ENCODE measurements at places on chromosomes 6 and 20.

GRCh38 chr20:62320581-62321354 is 18.0 kb downstream of the ADRM1 start:
- DNase-seq: no peak

DNA sequence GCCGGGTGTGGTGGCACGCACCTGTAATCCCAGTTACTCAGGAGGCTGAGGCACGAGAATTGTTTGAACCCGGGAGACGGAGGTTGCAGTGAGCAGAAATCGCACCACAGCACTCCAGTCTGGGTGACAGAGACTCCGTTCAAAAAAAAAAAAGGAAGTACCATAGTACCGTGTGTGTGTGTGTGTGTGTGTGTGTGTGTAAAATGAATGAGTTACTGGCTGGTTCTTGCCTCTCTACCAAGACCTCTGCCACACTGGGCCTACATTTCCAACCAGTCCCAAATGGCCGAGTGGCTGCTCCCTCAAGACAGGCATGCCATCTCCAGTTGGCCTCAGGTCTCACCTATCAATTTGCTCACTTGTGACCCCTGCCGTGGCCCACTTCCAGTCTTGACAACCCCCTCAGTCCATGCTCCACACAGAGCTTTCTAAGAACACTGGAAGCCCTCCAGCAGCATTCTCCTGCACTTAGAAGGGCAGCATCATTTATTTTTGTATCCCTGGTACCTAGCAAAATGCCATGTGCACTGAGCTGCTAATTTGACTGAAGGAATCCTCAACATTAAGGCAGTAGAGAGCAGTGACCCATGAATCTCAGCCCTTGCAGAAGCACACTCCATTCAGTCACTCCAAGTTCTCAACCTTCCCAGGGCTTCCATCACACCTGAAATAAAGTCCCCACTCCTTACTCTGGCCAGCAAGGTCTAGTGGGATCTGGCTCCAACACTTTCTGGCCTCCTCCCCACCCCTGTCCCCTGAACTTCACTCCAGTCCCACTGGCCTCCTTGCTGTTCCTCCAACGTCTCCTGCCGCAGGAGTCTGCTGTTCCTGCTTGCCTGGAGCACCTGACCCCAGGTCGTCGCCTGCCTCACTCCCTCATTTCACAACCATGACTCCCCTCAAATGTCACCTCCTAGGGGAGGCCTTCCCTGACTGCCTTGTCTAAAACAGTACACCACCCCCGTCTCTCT is 29.9 kb downstream of the COX4I2 start:
- DNase-seq: no peak

DNA sequence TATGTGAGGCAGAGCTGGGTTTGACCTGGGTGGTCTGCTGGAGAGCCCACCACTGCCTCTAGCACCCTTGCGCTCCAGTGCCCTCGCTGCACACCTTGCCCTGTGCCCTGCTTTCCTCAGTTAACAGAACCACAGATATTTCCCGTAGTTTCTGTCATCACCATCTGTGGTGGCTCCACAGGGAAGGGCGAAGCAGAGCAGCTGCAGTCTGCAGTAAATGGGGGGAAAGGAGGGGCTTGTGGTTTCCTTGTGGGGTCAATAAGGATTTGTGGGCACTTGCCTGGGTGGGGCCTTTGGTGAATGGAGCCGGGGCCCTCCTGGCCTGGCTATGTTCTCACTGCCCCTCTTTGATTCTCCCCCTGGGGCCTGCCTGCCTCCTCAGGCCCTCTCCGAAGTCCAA is 21.2 kb upstream of the CCDC167 start:
- DNase-seq: no peak

- no peak for DNase-seq
Measured at GRCh38 chr20:61435184-61435822, 183.2 kb downstream of the CDH4 start.

GRCh38 chr20:15076785-15077184 is 739.4 kb upstream of the FLRT3 start:
- DNase-seq: no peak

DNA sequence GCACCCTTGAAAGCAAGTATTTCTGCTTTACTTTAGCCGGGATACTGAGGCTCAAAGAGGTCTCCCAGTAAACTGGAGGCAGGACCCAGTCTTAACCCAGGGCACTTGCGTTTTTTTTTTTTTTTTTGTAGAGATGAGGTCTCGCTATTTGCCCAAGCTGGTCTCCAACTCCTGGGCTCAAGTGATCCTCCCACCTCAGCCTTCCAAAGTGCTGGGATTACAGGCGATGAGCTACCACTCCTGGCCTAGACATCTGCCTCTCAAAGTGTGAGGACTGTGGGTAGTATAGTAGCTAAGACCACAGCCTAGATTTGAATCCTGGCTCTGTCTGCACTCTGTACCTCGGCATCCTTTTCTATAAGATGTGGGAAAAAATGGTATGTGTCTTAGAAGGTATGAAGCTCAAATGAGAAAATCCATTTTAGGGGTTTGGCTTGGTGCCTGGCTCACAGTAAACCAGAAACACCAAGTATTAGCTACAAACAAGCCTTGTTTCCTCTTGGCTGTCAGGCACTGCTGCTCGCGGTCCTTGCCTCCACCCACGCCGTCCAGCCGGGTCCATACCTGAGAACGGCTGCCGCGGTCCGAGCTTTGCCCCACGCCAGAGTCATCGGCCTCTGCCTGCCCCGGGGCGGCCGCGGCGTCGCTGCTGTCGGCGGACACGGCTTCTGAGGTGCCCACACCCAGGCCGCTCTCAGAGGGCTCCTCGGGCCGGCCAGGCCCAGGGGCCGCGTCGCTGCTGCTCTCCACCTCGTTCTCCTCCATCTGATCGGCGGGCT is 1.2 kb downstream of the ZNF335 start:
- no peak for DNase-seq

DNA sequence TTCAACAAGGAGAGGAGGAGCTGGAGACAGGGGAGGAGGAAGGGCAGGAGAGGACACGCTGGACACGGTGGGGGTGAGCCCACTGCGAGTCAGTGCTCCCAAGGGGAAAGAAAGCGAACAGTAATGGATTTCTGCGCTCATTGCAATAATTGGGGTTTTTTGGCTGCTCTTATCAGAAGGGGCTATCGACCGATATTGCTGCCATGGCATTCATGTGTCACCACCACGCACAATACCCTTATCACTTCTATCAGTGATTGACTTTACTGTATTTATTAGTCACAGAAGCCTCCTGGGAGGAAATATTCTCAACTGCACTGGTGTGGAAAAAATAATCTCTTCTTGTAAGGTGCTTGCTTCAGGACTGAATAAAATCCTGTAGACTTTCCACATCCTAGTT is 55.8 kb downstream of the CEP43 start:
- no peak for DNase-seq

DNA sequence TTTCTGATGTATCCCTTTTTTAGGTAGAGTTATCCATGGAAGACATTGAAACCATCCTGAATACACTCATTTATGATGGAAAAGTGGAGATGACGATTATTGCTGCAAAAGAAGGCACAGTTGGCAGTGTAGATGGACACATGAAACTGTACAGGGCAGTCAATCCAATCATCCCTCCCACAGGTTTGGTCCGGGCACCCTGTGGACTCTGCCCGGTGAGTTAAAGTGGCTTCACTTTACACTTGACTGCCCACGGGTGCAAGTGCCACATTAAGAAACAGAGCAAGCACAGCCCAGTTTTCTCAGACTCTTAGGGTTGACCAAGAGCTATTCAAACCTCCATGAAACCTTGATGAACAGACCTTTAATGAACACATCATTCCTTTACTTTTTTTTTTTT is 14.4 kb downstream of the POLR3F start:
- DNase-seq: no peak

All from stimulated activated CD4-positive, alpha-beta T cell treated with anti-CD3 and anti-CD28 coated beads, Interleukin-1b, Interleukin-23, amount 100 ng/mL, for 1 hour (primary cell).